ENCODE measurements at places on chromosomes 2 and 18.
A peak's percentile ranks its signal among the peaks of the same experiment; 100 is the strongest.

- DNase-seq, result no peak
These were observed 170.2 kb upstream of the CHST9 start for GRCh38 chr18:27355308-27355707.

- DNase-seq, result no peak
These were observed 191.6 kb downstream of the TCF4 start for GRCh38 chr18:55396267-55396905.

GRCh38 chr2:158714420-158714819 lies 80.7 kb upstream of the DAPL1 start:
- no peak for DNase-seq

DNA sequence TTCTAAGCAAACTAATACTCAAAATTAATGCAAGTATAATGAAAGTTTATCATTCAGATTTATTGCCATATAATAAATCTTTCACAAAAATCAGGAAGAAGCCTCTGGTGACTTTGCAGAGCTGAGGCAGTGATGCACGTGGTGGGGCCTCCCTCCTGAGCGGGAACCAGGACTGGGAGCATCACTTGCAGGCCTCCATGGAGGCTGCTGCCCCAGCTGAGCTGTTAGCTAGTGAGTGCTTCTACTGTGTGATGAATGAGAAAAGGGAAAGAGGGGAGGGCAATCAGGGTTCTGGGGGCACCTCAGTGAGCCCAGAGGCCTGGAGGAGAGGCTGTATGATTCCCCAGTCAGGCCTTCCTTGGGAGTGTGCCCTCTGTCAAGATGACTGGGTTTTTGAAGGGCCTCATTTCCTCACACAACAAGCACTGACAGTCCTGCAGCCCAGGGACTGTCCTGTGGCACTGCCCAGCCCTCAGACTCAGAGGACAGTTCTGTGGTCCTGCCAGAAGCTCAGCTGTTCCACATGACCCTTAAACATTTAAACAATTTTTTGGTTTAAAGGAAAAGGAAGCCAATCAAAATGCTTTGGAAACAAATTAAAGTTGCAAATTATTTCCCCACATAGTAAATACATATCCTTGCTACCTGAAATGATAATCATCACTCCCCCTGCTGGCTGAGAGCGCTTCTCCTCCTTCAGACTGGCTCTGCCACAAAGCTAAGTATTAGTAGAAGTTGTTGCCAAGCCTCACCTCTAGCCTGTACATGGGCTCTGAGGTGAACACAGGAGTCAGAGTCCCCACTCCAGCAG lies 90.9 kb upstream of the SMAD7 start:
- peak; percentile 57 for DNase-seq

GRCh38 chr2:4190548-4190947 lies 487.2 kb downstream of the DCDC2C start:
- no peak for DNase-seq

GRCh38 chr18:32383050-32383819 lies 87.4 kb downstream of the GAREM1 start:
- peak; percentile 89 for DNase-seq

- no peak for DNase-seq
These were observed 507.0 kb upstream of the CHAC2 start for GRCh38 chr2:53260568-53260967.

DNA sequence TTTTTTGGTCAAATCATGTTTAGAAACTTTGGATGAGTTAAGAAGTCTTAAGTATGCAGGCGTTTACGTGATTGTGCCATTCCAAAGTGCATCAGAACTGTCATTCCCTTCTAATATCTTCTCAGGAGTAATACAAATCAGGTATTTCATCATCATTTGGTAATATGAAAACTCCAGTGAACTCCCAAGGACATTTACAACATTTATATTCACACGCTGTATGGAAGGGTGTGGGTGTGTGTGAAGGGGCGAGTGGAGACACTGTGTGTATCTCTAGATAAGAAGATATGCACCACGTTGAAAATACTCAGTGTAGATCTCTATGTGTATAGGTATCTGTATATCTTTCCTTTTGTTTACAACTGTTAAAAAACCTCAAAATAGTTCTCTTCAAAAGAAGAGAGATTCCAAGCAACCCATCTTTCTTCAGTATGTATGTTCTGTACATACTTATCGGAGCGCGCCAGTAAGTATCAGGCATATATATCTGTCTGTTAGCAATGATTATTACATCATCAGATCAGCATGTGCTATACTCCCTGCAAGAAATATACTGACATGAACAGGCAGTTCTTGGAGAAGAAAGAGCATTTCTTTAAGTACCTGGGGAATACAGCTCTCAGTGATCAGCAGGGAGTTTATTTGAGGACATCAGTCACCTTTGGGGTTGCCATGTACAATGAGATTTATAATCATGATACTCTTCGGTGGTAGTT lies 29.3 kb downstream of the COX7A2L start:
- DNase-seq, result no peak

- peak; percentile 36 for DNase-seq
These were observed at the start of gene GCKR for GRCh38 chr2:27496357-27497287. Gene GCKR, plus strand, starts transcription at chr2:27496839. Its CDS starts 66 bp downstream, at chr2:27496905.

- no peak for DNase-seq
These were observed 3.0 kb downstream of the DHRS9 start for GRCh38 chr2:169072163-169072925.

DNA sequence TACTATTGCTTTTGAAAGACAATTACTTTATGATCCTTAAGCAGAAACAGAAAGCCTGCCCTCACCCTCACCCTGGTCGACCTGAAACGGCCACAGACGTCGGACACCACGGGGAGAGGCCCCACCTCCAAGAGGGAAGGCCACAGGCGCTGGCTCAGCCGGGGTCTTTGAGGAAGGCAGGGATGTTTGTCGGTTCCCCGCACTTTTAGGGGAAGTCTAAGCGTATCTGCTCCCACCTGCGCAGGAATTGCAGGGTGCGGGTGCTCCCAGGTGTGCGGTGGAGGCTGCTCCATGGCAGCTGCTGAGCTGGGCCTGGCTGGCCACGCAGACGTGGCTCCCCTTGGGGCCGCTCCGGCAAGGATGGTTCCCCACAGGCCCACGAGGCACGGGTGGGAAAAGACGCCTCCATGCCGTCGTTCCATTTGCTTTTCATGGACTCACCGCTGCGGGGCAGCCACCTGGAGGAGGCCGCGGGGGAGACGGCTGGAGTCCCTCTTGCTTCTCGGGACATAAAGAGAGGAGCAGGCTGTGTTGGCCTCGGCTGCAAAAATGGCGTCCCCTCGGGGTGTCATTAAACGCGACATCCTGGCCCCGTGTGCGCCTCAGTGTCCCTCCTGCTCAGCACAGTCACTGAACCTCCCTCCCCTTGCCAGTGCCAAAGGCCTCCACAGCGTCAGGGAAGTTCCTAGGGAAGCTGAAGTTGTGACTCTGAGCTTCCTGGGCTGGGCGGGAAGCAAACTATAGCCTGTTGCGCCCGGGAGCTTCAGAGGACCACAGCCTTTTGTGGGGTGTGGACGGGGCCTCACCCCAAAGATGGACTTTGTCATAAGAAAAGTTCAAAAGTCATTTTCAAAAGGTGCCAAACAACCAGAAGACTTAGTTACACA lies 63.4 kb downstream of the NFATC1 start:
- DNase-seq, result no peak

DNA sequence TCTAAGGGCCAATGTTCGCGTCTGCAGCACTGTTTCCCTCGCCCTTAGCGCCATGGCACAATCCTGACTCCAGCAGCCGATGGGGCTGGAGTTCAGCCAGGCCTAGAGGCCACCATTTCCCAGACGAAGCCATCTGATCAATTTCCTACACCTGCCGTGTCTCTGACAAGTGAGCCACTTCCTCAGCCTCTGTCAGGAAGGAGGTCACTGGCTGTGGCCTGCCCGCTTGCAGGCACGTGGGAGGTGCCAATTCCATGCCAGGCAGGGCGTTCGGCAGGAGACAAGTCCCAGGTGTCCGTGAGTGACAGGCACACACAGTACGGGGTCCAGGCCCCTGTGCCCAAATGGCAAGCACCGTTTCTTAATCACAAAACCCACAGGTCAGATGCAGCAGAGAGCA lies 234.5 kb downstream of the TWIST2 start:
- no peak for DNase-seq

DNA sequence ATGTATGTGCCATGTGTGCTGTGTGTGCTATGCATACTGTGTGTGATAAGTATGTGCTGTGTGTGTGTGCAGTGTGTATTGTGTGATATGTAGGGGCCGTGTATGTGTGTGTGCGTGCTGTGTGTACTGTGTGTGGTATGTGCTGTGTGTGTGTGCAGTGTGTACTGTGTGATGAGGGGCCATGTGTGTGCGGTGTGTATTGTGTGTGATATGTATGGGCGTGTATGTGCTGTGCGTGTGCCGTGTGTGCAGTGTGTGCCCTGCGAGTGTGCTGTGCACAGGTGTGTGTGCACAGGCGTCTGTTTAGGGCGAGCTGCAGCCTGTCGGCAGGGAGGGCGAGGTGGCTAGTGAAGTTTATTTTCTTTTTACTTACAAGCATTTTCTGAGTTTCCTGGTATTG lies 16.1 kb downstream of the SNORC start:
- DNase-seq, result no peak

All from fibroblast of skin of back (primary cell).